ENCODE measurements at places on chromosomes 3 and 15.

DNA sequence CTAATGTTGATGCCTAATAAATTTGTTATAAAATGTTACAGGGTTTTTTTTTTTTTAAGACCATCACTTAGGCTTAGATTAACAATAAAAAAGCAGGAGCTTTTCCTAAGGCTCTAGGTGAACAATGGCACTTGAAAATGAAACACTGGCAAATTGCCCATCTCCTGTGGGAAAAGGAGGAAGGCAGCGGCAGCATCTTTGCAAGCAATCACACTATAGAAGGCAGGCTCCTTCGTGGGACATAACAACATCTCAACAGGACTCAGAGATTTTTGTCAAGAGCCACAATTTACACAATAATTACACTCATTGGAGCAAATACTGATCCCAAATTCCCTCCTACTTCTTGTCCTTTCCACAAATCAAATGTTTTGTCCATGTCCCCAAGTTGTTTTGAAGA lies 646.7 kb downstream of the ROBO2 start:
- no peak for DNase-seq

DNA sequence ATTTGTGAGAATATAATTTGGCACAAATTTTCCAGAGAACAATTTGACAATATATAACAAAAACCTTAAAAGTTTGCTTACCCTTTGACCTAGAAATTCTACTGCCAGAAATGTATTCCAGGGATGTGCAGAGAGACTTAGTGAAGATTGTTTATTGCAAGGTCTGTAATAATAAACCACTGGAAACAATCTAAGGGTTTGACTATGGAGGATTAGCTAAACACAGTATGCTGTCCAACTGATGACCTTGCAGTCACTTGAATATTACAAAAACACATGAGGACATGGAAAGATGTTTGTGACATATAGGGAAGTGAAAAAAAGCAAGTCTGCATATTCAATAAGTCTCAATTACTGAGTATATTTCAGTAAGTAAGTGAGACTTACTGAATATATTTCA lies 48.1 kb upstream of the CDV3 start:
- no peak for DNase-seq

DNA sequence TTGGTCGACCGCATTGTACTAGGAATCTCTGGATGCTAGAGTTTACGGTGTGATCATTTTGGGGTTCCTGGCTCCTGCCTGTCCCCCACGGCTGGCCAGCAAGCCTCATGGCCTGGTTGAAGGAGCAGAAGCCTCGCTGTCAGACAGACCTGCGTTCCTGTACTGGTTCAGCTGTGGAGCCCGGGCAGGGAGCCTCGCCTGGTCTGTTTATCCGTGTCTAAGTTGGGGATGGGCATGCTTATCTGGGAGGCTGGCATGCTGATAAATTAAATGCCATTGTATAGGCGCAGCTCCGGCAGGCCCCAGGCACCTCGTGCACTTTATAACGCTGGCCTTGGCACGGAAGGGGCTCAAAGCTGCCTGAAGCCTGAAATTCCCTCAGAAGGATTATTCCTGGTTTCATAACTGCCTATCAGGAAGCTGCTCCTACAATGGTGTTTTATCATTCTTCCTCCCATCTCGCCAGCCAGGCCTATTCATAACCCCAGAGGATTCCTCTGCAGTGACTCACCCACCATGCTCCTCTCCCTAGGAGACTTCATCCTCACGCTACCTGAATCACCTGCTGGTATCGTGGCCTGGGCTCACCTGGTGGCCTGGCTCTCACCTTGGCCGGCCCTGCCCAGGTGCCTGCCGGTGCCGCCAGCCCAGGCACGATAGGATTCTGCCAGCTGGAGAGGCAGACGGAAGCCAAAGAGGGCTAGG lies 110.9 kb downstream of the ASB7 start:
- no peak for DNase-seq

GRCh38 chr15:69504352-69505040 lies 51.9 kb downstream of the RPLP1 start:
- DNase-seq, result no peak
